AG04450 (cell line): ENCODE measurements at places on chromosomes 12 and 14.

DNA sequence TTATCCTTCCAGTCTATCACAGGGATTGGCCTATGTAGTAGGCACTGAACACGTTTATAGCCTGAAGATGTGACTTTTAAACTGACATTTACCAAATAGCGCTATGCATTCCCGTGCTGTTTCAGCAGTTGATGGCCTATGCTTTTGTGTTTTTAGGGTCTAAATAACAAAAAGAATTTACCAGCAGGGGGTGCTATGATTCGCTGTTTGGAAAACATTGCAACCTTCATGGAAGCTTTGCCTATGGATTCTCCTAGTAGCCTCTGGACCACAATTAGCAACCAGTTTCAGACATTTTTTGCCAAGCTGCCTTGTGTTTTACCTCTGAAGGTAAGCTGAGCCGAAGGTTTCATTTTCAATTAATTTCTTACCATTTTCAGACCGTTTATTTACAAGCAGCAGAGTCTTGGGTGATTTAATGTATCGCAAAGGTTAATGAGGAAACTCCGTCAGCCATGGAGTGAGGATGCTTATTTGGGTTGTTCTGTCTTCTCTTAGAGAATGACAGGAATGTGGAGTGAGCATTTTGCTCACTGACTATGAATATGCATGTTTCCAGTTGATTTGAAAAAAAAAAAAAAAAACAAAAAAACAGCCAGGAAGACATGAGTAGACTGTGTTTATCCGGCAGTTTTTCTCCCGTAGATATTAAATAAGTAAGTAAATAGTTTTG, 133.1 kb downstream of the PRIMA1 start:
- no peak for DNase-seq

GRCh38 chr14:65880507-65880906, 468.0 kb downstream of the FUT8 start:
- no peak for DNase-seq

DNA sequence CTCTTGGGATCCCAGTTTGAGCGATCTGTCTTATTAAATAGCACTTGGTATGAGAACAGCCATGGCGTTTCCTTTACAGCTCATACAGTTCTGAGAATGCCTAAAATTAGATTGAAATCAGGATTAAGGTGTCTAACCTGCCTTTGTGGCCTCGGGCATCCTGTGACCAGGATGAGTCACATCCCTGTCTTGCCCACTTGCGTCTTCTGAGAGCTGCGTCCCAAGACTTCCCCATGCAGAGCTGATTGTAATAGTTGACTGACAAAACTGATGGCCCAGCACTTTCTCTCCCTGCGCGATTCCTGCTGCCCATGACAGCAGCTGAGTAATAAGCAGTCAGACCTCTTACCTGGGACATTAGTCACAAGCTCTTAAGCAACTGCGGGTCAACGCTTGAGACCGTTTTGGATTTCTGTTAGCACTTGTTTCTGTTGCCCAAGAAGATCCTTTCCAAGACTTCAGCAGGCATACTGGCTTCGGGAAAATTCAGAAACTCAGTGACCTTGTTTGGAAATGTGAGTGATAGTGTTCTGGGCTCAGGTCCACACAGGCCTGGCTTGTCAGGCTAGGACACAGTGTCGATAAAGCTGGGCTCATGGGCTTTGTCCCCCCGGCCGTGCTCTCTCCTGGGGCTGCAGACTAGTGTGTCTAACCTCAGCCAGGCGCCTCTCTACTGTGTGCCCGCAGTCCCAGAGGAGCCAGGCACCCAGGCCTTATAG, 169.9 kb upstream of the HIF1A start:
- no peak for DNase-seq

DNA sequence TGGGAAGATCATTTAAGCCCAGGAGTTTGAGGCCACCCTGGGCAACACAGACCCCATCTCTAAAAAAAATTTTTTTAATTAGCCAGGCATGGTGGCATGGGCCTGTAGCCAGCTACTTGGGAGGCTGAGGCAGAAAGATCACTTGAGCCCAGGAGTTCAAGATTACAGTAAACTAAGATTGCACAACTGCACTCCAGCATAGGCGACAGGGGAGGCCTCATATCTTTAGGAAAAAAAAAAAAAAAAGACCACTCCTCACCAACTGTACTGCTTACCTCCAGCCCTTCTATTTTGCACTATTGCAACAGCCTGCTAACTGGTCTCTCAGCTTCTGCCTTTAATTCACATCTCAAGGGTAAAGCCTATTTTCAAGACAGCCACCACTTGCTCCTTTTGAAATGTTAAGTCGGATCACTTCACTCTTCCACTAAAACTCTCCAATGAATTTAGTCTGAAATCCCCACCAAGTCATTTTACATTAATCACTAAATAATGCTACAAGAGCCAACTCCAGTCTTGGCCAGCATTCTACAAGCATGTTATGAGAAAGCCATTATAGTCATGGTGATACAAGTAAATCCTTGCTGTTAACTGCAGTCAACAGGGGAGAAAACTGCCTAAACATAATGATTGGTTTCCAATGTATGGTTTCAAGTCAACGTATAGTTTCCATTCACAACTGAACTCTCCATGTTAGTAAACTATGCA, 106.0 kb downstream of the RPS29 start:
- no peak for DNase-seq

DNA sequence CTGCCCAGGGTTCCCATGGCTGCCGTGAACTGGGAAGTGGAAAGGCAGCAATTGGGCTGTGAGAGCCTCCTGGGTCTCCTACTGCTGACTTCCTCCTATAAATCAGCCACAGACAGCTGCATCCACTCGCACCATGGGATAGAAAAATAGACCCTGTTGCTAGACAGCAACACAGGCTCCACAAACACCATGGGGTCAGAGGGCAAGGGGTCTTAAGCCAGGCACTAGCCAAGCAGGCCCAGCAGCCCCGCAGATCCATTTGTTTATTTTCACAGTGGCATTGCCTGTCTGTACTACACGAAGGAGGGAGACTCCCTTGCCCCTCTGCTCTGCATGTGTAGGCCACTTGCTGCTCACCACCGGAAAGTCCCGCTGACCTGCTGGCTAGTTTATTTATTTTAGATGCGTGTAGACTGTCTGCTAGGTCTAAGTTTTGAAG, 139.8 kb downstream of the DACT1 start:
- DNase-seq = no peak

- DNase-seq = no peak
These were observed 66.4 kb upstream of the STK38L start for GRCh38 chr12:27177706-27178105.

DNA sequence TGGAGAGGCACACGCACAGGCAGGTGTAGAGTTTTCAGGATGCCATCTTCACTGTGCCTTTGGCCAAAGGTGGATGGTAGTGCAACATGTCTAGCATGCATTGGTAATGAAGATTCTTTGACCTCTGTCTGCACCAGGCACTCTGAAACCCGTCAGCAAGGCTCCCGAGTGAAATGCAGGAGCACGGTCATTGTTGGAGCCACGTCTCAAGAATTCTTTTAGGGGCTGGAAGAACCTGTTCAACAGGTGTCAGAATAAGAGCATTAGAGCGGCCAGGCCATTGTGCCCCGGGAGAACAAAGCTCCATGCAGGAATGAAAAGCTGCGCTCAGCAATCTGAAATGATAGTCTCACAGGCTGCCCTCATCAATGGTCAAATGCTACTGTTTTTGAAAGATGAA, 40.2 kb upstream of the DICER1 start:
- no peak for DNase-seq

DNA sequence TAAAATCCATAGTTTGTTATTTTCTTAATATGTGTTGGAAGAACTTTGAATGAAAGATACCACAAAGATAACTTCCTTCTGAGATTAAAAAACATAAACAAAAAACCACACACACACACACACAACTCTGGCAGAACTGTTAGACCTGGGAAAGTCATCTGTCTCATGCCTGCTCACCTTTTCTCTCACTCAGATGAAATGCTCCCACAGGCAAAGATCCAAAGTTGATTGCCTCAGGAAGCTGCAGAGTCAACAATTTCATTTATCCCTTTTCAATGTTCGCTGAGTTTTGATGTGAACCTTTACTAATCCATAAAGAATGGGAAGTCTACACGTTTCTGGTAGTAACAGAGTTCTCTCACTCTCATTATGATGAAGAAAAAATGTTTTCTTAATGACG, 112.0 kb downstream of the DENND5B start:
- DNase-seq = no peak

- peak; percentile 87 for DNase-seq
These were observed 32.9 kb downstream of the SYNE3 start for GRCh38 chr14:95483309-95484165.

- no peak for DNase-seq
These were observed 893.2 kb downstream of the SLC16A7 start for GRCh38 chr12:60489071-60489470.

DNA sequence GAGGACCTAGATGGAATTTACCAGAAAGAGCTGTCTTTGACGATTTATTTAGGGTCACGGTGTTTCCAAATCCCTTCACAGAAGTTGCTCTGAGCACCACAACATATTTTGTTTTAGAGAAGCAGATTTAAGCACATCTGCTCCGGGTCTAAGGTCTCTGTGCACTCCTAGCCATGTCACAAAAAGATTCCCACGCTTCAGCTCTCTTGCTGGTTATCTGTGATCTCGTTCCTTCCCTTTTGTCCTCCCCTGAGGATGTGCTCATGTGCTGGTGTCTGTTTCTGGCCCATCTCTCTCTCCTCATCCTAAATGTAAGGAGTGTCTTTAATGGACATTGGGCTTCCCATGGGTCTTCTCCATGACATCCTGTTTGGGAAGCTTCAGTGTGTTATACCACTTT, 53.7 kb upstream of the GNPNAT1 start:
- no peak for DNase-seq

DNA sequence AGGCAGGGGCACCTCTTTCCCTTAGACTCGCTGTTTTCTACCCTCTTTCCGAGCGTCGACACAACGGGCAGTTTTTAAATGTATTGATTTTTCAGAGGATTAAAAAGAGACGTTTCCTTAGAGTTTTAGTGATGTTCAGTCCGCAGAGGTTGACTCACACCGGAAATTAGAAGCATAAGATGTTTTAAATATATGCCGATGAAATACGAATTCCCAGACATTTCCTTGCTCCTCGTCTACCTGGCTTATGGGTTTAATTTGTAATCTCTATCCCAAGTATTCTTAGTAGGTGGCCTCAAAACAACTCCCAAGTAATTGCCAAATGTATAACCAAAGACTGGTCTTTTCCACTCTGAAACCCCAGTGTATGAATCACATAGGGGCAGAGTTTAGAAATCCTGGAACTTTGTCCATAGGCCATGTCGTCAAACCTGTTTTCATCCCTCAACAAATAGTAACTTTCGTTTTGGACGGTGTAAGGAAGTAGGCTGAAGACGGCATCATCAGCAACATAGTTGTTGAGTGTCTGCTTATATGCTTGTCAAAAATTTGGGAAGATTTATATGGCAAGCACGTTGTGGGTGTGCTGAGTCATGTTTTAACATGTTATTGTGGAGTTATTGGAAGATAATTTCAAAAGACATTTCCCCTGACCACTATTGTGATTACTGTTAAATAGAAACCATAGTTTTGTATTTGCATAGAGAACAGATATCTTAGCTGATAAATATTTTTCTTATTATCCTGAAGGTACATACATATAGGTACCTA, 824 bp downstream of the TBK1 start:
- DNase-seq = peak; percentile 41

DNA sequence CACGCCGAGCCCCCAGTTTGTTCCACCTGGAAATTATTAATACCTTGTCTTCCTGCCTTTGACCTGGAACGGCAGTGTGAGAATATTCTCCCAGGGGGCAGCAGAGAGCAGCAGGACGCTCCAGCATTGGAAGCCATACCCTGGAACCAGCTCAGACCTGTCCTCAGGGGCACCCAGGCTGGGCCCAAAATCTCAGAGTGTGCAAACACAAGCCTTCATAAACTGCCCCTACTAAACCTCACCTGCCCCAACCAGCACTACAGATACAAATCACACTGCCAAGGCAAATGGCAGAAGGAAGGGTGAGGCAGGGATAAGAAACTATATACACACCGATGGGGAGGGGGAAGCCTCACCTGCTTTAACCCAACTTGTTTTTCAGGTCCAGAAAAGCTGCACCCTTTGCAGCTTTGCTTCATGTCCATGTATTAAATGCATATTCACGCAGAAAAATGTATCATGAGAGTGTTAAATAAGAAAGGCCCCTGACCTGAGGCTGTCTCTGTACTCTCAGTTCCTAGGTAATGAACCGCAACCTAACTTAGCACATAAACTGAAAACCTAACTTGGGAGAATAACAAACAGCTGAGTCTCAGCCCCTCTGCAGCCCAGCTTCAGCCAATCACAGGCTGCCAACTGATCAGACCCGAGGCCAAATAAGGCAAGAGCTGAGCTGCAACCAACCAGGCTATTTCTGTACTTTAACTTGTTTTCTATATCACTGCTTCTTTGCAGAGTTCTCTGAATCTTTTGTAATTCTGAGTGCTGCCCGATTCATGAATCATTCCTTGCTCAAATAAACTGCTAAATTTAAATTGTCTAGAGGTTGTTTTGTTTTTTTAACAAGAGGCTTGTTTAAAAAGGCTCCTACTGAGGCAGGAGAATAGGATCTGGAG, 130.1 kb downstream of the SPTSSA start:
- DNase-seq = no peak

GRCh38 chr14:32426586-32427388, 97.7 kb downstream of the AKAP6 start:
- no peak for DNase-seq

- DNase-seq = no peak
These were observed 55.5 kb upstream of the TTC7B start for GRCh38 chr14:90871605-90872233.

DNA sequence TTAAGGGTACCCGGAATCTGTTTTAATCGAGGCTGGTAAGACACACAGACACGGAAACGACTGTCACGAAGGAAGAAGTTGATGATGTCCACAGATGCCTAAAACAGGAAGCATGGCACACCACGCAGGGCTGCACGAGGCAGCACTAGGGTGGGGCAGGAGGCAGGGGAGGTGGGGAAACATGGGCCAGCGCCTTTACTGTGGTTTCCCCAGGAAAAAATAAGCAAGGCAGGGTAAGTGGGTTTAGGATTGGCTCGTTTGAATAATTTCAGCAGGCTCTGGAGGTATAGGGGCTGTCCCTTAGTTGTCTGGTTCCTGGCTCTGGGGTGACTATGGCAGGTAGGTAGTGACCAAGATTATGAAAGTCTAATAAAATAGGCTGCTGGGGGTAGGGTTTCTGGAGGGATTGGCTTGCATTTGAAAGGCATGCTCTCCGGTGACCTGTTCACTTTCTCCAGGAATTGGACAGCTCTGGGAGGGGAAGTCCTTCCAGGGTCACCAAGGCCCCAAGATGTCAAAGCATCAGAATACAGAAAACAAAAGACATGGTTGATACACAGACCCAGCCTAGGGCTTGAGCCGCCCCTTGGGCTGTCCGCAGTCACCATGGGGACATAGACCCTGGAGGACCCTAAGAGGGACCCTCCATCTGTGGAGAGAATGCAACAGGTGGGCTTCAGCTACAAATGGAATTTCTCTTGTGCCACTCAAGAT, 35.3 kb downstream of the MAP1LC3B2 start:
- no peak for DNase-seq

- no peak for DNase-seq
These were observed 838.6 kb downstream of the RPS29 start for GRCh38 chr14:48747561-48748089.
